Activated naive CD4-positive, alpha-beta T cell treated with anti-CD3 and anti-CD28 coated beads, Interleukin-2, amount 50 U/mL, for 72 hours (primary cell): ENCODE measurements at places on chromosomes 11 and 22. TPM values are rescaled to one million over a fixed set of nuclear protein-coding genes. Genes with fewer than 3 reads are reported as not detected.

IGLL1 gene
- not detected for total RNA-seq

MRGPRX3 gene
- total RNA-seq = not detected

POU2AF3 gene
- not detected for total RNA-seq

PNPLA3 gene
- total RNA-seq = 0.39 TPM

RAB38 gene
- 1.7 TPM for total RNA-seq

ARHGAP42 gene
- 0.32 TPM for total RNA-seq

SLC22A12 gene
- not detected for total RNA-seq

SCGB1D2 gene
- total RNA-seq = not detected

OR51B5 gene
- total RNA-seq = not detected
